H54 (cell line): ENCODE measurements at places on chromosomes 7 and 10.

DNA sequence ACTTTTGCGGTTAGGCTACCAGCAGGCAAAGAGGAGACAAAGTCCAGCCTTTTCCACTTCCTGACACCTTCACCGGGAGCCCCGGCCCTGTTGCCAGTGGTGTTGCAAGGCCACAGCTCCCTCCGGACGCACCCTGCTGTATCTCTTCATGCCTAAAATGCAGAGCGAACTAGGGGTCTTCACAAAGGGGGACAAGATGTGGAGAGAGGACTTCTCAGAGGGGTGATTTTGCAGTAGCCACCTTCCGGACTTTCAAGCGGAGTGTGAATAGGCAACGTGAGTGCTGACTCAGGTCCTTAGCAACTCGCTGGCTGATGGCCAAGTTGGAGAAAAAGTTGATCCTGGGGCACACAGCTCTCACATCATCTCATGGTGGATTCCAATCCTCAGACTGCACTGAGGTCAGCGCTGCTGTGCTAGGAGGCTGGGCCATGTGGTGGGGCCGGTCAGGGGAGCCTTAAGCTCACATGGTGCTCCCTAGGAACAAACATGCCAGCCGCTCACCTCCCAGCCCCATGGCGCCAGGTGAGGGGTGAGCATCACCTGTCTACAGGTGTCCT is 166.3 kb downstream of the LCOR start:
- no peak for DNase-seq

- no peak for DNase-seq
Measured at GRCh38 chr10:90138844-90139243, 437.5 kb downstream of the KIF20B start.

DNA sequence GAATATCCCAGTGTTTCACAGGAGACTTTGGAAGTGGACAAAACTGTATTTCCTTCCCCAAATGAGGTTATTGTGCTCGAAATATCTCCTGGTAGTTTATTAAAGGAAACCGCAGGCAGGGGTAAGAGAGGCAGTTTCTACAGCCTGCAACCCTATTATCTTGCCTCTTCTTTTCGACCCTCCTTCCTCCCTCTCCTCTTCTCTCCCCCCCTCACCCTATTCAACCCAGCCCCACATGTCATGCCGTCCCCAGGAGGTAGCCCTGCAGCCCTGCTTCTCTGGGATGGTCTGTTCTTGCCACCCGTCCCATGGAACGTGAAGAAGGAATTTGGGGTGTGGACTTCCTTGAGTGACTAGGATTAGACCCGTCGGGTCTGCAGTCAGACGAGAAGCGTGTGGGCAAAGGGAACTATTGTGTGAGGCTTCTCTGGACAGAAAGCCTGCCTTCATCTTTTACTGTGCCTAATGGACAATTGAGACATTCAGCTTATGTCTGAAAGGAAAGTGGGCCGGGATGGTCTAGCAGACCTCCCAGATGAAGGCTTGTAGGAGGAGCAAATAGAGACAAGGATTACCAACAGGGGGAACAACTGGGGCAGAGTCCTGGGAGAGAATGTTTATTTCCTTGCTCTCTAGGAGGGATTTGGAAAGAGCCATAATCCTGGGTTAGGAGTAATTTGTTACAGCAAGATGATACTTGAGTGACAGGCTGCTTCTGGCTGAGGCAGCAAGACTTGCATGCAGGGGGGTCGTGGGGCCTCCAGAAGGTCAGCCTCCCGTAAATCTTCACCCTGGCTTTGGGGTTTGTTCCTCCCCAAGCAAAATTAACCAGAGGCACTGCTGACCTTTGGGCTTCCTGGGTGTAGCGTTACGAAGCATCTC is 77.8 kb downstream of the TCF7L2 start:
- DNase-seq, result no peak

GRCh38 chr7:29749701-29750321 is 56.5 kb upstream of the WIPF3 start:
- no peak for DNase-seq

- no peak for DNase-seq
Measured at GRCh38 chr10:5151076-5151475, 33.9 kb downstream of the AKR1C8 start.

DNA sequence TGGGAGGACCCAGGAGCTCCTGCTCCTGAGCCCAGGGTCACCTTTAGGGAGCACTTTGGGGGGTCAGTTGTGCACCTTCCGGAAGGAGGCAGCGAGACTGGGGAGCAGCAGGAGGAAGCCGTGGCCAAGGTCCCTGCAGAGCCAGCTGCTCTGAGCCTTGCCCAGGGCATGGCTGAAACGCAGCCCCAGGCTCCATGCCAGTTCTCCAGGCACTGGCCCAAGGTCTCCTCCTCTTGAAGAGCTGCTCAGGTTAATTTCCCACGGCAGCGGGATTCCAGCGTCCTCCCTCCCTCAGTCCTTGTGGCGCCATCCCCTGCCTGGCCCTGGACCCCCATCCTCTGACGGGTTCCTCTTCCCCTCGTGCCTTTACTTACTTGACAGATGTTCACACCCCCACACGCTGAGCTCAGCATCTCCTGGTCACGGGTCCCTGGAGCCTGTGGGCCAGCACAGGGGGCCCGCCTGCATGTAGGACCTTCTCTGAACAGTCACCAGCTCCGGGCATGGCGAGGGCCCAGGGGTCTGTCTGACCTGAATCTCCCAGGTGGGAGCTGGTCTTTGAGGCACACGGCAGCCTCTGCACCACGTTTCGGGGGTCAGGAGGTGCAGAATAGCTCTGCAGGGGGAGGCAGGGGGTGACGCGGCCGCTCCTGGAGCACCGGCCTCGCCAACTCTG is 16.7 kb upstream of the CFAP46 start:
- DNase-seq, result no peak

DNA sequence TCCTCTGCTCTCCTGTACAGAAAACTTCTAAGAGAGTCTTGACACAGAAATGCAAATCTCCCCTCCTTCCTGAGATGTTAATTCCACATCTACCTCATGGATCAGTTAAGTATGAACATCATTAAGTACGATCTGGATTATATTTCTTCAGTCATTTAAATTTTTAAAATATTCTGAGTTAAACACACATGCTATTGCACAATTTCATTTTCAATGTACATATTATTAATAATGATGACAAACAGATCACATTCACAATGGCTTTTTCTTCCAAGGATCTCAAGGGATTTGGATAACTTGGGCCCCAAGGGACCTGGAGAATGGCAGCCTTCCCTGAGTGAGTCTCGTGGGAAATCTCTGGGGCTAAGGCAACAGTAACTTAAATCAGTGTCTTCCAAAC is 16.2 kb downstream of the BEND7 start:
- DNase-seq, result no peak

- peak; percentile 60 for DNase-seq
Measured at GRCh38 chr10:77301305-77301730, 336.3 kb downstream of the KCNMA1 start.
